CD4-positive, alpha-beta T cell treated with Interleukin-4 for 1 hour (primary cell): ENCODE measurements at places on chromosomes 16 and 17.
A peak's percentile ranks its signal among the peaks of the same experiment; 100 is the strongest.

DNA sequence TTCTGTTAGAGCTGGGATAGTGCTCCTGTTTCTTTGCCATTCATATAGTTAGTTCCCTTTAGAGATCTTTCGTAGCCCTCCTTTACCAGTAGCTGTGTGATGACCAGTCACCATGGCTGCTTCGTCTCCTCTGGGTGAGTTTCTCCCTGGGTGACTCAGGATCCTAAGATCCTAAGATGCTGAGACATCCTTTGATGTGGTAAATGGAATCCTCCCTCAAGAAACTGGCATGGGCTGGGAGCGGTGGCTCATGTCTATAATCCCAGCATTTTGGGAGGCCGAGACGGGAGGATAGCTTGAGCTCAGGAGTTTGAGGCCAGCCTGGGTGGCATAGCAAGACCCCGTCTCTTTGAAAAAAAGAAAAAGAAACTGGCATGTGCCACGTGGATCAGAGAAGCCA, 5.9 kb downstream of the PHAF1 start:
- DNase-seq = no peak

DNA sequence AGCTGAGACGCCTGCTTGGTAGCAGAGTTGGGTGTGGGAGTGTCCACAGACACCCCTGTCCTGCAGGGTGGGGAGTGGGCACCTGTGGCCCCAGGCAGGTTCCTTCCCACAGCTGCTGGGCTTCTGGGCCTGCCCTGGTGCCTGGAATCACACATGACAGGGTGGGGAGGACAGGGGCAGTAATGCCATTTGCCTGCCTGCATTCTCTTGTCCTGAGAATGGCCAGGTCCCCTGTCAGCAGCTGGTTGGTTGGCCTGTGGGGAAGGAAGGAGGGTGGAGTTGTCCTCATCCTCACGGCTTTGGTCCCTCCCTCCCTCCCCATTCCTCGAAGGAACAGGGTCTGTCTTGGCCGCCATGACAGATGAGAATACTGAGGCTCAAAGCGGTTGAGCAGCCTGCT, 5.2 kb downstream of the PRSS53 start:
- DNase-seq = no peak

DNA sequence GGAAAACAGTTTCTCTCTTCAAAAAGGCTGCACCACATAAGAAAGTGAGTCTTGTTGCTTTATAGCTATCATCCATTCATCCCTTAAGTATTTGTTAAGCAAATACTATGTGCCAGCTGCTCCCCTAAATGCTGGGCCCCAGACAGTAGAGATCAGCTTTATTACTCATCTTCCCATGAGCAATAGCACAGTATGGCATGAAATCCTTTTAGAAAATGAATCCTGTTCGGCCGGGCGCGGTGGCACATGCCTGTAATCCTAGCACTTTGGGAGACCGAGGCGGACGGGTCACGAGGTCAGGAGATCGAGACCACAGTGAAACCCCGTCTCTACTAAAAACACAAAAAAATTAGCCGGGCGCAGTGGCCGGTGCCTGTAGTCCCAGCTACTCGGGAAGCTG, 99.5 kb downstream of the MYO1D start:
- no peak for DNase-seq

- peak; percentile 56 for DNase-seq
These were observed 16.6 kb upstream of the INPP5K start for GRCh38 chr17:1532836-1533602.

- no peak for DNase-seq
These were observed 37.1 kb upstream of the MGAT5B start for GRCh38 chr17:76830987-76831715.

GRCh38 chr17:80986046-80986445, 5.6 kb upstream of the CHMP6 start:
- no peak for DNase-seq

DNA sequence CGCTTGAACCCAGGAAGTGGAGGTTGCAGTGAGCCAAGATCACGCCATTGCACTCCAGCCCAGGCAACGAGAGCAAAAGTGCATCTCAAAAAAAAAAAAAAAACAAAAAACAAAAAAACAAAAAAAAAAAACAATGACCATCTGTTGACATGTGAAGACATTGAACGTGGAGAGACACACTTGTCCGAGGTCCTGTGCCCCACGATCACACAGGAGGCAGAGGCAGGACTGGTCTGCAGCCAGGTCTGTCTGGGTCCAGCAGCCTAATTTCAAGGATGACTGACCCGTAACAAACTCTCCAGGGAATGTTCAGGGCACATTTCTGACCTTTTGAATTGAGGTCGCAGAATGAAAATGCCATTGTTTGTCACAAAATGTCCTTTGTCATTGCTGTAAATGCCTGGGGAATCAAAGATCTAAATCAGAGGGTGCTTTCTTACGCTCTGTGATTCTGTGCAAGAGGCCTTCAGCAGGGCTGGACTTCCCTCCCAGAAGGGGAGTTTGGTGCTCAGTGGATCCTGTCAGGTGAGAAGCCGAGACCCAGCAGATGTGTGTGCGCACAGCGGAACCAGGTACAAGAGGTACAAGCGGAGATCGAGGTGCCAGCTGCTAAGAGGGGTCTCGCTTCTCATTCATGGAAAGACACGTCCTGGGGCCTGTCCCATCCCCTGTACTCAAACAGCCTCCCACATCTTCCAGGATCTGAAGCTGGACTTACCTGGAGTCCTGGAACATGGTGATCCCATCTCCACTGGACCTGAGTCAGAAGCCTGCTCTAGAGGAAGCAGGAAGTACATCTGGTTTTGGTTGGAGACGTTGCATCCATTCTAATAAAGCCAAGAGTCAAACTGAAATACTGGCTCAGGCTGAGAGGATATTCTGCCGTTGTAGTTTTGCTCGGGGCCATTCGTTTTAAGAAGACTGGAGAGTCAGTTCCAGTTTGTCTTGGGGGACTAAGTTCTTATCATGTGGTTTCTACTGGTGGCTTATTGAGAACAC, 95.8 kb downstream of the IRF8 start:
- DNase-seq = no peak

GRCh38 chr17:50668025-50668837, 33.5 kb downstream of the ABCC3 start:
- no peak for DNase-seq

DNA sequence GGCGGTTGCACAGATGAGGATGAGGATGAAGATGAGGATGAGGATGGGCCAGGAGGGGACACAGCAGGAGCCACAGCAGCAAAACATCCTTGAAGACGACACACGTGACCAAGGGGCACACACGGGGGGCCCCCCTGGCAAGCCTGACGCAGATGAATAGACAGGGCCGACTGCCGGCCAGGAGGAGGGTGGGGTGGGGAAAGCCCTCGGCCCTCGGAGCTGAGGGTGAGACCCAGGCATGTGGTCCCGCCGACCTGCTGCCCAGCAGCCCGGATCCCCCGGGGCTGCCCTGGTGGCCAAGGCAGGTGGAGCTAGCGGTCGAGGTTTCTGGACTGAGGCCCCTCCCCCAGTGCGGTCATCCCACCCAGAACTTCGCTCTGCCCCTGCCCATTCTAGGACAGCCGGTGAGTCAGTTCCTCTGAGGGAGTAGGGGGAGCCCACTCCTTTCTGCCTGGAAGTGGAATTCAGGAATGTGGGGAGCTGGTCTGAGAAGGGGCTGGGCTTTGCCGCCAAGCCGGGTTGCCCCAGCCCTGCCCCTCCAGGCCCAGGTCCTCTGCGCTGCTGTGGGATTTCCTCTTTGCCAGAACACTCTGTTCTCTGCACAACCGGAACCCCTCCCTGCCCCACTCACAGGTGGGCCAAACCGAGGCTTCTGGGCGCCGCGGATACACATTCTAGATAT, 9.9 kb downstream of the CYGB start:
- DNase-seq = peak; percentile 66
